ENCODE measurements at places on chromosomes 1 and 21.

DNA sequence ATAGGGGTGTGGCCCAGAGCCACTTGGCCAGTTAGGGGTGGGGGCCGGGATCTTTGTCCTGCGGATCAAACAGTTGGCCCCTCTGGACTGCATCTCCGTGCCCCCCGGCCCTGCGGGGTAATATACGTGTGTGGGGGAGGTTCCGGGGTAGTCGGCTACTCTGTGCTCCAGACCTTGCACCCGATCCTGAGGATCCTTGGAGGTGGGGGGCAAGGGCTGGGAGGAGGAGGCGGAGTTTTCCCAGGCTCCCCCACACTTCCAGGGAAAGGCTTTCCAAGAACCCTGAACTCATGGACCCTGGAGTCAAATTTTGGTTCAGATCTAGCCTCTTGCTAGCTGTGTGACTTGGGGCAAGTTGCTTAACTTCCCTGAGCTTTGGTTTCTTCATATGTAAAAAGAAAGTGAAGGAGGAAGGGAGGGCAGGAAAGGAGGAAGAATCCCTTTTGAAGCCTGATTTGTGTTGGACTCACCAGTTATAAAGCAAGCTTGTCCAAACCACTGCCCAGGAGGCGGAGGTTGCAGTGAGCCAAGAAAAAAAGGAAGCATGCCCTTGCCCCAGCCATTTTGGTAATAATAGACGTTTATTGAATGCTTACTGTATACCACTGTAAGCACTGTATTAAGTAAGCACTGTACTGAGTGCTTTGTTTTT is 686 bp downstream of the MIIP start:
- no peak for DNase-seq

- DNase-seq: no peak
Observed at GRCh38 chr21:38997051-38997842, 186.0 kb downstream of the PSMG1 start.

DNA sequence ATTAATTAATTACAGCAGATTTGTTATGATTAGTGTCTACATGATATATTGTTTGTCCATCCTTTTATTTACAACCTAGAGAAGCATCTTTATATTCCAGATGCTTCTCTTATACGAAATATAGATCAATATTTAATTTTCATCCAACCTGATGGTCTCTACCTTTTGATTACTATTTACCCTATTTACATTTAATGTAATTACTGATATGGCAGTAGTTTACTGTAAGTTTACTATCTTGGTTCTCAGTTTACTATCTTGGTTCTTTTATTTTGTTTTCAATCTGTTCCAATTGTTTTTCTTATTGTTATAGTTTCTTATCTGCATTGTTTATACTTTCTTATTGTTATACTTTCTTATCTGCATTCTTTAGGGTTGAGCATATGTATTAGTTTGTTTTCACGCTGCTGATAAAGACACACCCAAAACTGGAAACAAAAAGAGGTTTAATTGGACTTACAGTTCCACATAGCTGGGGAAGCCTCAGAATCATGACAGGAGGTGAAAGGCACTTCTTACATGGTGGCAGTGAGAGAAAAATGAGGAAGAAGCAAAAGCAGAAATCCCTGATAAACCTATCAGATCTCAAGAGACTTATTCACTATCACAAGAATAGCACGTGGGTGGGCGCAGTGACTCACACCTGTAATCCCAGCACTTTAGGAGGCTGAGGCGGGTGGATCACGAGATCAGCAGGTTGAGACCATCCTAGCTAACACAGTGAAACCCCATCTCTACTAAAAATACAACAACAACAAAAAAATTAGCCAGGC is 28.9 kb downstream of the FAF1 start:
- no peak for DNase-seq

DNA sequence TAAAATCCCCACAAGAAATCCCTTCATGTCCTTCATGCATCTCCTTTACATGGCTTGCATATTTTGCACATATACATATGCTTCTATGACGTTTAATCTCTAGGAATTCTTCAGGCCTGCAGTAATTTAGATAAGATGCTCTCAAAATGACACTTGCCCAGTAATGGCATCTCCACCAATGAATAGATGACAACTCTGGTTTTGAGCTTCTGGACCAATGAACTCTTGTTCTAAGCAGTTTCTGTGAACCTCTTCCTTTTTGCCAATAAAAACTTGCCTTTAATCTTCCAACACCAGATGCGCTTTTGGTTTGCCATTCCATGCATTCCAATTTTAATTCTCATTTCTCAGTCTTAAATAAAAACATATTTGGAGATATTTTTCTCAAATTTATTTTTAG is 189.8 kb upstream of the OLFM3 start:
- DNase-seq: no peak

DNA sequence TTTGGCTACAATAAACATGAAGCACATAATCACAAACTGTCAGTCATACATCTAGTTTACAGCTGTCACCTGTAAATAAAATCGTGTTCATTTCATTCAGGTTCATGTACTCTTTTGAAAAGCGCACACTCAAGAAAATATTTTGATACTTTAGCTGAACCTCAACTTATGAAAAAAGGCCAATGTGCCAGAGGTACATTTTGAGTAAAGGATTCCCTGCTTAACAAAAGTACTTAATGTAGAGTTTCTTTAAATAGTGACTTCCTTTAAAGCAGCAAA is 37.7 kb upstream of the SLC30A10 start:
- DNase-seq: no peak

DNA sequence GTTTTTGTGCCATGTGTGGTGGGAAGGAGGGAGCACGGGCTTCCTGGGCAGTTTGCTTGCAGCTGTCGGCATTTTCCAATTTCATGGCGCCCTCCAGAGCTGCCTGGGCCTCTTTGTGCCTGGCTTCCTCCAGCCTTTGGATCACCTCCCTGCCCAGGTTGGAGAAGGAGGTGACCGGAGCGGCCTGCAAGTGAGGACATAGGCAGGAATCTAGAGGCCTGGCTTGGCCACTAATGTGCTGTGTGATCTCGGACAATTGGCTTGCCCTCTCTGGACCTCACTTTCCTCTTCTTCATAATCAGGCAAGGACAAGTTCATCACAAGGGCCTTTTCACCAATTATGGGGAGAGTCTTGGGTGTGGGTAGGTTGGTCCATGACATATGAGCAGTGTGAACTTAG is 245.1 kb downstream of the MATN1 start:
- no peak for DNase-seq

DNA sequence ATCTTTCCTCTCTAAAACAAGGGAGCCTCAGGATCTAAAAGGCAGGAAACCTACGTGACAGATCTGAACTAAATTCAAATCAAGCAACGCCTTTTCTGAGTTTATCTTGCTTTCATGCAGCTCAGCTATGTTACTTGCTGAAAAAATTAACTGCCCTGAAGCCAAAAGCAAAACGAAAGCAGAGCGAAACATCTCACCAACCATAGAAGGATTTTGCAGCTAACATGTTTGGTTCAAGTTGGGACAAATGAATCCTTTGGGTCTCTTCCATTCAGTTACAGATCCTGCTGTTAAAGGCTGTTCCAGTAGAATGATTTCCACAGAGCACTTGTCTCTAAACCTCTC is 482 bp downstream of the SLC2A5 start:
- DNase-seq: no peak

- no peak for DNase-seq
Observed at GRCh38 chr1:62962901-62963776, 179.2 kb downstream of the ATG4C start.

DNA sequence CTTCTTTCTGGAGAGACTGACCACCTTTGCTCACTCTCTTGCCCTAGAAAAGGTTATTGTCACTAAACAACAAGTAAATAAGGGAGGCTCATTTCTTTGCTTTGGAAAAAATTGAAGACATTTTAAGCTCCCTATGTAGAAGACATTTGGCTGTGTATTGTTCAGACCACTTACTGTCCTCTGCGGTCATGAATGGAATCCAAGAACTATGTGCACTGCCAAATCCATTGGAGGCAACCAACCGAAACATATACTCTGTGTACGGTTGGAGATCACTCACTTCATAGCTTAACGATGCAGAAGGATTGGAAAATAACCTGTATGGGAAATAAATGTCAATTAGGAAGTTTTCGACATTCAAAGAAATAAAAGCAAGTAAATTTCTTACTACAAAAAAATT is 332.8 kb downstream of the KCTD3 start:
- DNase-seq: no peak

DNA sequence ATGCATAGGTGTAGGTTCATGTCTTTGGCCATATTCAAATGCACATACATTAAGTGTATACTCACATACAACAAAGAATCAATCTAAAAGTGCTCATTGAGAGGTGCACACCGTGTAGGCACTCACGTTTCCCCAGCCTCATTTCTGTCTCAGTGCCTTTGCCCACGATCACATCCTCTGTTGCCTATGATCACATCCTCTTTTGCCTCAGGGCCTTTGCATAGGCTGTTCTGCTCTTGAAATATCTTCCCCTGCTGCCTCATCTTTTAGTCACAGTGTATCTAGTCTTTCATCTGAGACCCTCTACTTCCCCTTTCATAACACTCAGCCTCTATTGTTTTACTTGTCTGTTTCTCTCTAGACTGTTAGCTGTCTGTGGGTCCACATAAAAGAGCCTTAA is 69.3 kb downstream of the FOXD2 start:
- no peak for DNase-seq
